ENCODE measurements at places on chromosomes 7 and 10. TPM values are rescaled to one million over a fixed set of nuclear protein-coding genes. Genes with fewer than 3 reads are reported as not detected.
A peak's percentile ranks its signal among the peaks of the same experiment; 100 is the strongest.

The SPAG6 gene
- total RNA-seq = 0.12 TPM

DNA sequence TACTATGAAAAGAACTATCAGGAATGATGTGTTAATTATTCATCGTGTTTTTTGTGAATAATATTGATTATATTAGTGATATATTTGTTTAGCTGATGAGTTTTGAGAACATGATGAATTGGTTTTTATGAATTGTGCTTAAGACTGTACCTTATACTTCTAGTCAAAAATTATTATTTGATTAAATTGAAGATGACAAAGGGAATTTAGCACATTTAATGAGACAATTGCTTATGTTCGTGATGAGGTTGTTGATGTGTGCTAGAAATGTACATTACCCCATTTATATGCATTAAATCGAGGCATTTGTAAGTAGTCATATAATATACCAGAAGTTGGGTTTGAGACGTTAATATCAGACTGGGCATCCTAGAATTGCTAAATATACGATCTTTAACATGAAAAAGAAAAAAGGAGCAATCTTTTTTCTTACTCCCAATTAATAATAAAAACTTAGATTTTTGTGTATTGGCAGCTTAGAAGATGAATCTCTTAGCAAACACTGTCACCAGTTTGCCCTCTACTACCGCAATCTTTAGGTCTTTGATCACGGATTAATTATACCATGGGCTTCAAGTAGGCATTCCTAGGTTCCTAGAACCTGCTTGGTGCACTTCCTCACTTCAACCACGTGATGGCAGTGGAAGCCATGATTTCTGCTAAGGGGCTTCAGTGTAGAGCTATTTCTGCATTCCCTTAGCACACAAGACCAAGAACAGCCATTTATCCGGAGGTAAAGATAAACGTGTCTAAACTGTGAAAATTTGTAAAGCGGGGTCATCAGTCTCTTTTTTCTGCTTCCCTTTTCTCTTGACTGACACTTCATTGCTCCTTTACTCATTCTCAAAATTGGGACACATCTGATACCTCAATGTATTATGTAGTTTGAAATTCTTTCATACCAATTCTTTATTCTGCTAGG lies 1.6 kb downstream of the KLHDC10 start:
- peak; percentile 88 for DNase-seq

The NAMPT gene
- 55.2 TPM for total RNA-seq

GRCh38 chr7:27102581-27103442 lies at the start of gene HOXA2:
TSS of gene HOXA2 (minus strand) at chr7:27102683. CDS start at chr7:27102500, 183 bp downstream.
- no peak for DNase-seq

DNA sequence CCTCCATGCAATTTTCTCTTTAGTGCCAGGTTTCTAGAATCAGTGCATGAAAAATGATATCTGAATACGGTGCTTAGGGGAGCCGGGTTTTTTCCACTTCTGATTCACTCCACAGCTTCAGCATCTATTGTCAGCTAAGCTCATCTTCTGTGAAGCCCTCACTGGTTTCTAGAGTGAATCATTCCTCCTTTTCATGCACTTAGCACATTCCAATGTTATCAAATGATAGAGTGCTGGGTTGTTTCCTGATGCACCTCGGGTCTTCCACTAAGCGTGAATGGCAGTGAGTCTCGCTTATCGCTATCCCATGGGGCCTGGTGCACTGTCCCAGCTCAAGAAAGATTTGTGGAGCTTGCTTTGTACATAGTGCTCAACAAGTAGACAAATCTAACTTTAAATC lies 170.9 kb upstream of the RHEB start:
- peak; percentile 20 for DNase-seq

DNA sequence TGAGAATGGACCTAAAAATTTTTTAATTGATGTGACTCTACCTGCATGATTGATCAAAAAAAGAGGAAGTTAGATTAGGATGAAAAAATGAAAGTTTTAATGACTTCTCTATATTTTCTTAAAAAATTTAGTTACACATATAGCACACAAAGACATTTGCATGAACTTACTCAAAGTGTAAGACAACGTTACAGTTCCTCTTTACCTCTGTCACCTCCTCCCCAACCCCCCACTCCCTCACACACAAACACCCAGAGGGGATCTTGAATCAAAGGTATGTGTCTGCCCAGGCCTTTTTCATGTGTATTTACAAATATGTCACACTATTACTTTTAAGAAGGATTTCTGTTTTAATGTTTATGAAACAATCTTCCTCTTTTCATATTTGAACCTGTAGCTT lies 20.6 kb upstream of the CDCA7L start:
- DNase-seq = no peak

- no peak for DNase-seq
These were observed 172.4 kb downstream of the FZD1 start for GRCh38 chr7:91436655-91437054.

DNA sequence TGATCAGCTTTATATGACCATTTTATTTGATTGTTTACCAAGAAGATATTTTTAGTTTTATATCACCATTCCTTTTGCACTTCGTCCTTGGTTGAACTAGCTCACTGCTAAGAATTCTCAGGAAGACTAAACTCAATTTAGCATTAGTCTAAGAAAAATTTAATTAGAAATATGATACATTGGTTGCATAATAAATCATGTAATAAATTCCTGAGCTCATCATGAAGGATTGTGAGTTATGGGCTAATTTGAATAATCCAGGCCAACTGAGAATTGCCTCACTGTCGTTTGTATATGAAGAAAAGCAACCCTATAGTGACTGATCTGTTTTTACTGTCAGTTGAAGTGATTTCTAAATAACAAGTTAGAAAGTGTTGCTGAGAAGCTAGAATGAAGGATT lies 725.5 kb downstream of the DNAJB9 start:
- no peak for DNase-seq

DNA sequence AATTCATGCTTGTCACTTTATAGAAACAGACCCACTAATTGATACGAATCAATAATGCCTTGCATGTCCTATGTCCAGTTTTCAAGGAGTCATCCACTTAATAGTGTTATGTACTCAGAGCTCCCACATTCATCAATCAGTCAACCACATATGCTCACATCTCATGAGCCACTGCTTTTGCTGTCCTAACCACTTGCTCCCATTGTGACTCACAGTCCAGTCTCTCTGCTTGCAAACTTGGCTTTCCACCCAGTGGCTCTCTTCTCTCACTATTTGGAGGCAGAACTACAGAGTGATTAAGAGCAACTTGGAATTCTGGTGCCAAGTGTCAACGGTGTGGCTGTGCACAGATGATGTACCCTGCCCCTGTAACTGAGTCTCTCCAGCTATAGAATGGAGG lies 166.0 kb downstream of the SNX13 start:
- peak; percentile 78 for DNase-seq

- no peak for DNase-seq
These were observed 1192.1 kb upstream of the CELF2 start for GRCh38 chr10:9825491-9826018.

GRCh38 chr10:75773231-75773780 lies 341.9 kb downstream of the LRMDA start:
- peak; percentile 100 for DNase-seq

DNA sequence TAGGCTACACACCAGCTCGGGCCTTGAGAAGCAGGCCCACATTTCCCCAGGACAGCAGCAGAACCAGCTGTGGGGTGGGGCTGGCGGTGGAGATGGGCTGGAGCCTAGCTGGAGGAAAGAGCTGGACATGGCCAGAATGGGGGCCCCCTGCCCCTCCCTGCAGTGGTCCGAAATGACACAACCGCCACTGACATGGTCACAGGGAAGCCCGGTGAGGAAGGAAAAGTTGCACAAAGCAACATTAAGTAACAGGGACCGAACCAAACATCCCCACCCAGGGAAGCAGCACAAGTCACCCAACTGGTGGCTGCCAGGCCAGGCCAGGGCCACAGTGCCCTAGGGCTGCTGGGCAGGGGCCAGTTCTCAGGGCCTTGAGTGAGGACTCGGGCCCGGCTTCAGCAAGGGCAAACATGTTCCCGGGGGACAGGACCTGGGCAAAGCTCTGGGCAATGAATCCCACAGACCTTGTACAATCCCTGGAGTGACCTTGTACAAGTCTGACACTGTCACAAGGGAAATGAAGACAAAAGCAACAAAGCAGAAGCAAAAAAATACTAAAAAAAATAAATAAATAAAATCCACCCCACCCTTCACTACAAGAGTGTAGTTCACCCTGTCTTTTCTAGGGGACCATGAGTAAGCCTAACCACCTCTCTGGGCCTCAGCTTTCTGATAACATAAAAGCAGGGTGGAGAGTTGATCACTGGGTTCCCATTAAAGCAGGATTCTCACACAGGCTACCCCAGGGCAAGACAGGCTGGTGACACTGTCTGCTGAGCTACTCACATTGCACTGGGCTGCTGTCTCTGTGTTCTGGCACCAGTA lies 33.0 kb downstream of the PSAP start:
- DNase-seq = no peak

The CEP55 gene
- 62.6 TPM for total RNA-seq

The PLEKHA1 gene
- total RNA-seq = 5.2 TPM

- no peak for DNase-seq
These were observed 171.3 kb downstream of the PRKCQ start for GRCh38 chr10:6408799-6409198.

The CABCOCO1 gene
- total RNA-seq = not detected

DNA sequence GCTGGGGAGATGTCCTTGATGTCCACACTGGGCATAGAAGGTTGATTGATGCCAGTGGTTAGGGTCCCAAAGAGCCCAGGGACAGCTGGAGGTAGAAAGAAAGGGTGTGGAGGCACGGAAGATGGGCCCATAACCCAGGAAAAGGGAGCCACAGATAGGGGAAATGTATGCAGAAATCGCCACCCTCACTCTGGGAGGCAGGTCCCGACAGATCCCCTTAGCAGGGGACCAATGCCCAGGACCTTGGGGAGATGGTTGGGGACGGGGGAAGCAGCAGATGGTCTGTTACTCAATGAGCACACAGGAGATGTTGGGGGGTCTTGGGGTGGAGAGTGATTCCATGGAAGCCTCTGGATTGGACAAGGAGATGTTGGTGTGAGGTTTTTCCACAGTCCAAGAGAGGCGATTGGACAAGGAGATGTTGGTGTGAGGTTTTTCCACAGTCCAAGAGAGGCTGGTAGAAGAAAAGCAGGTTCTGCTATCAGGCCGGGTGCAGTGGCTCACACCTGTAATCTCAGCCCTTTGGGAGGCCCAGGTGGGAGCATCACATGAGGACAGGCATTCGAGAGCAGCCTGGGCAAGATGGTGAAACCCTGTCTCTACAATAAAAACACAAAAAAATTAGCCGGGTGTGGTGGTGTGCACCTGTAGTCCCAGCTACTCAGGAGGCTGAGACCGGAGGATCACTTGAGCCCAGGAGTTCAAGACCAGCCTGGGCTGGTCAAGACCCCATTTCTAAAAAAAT lies 7.0 kb upstream of the PPP1R35 start:
- DNase-seq = no peak

DNA sequence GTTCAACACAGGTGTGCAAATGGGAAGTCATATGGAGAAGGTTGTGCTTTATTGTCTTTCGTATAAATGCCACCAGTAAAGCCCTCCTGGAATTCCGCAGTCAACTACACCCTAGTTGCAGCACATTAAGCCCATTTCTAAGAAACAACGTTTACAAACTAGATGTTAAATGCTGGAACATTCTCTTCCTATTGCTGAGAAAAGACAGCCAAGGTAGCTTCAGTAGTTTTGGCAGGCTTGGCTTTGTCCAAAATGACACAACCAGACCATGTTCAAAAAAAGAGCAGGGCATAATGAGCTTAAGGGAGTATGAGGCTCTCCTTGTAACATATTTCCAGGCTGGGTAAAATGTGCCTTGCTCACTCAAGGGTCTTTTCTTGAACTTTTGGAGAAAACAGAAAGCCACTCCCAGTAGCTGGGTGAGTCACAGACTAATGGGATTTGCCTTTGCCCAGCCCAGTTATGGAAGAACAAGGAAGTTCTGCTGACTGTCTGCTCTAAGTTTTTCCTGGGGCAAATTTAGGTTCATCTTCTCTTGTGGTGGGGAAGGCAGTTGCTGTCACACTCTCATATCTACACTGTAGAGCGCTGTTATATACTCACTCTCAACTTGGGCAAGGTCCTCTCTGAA lies 238.7 kb downstream of the PLXNA4 start:
- no peak for DNase-seq

The CFTR gene
- total RNA-seq = not detected

GRCh38 chr10:100510533-100511308 lies 8.9 kb downstream of the SEC31B start:
- DNase-seq = peak; percentile 34

- no peak for DNase-seq
These were observed 334.3 kb downstream of the ADK start for GRCh38 chr10:74485283-74485682.

The SPOCK2 gene
- total RNA-seq = 0.33 TPM

DNA sequence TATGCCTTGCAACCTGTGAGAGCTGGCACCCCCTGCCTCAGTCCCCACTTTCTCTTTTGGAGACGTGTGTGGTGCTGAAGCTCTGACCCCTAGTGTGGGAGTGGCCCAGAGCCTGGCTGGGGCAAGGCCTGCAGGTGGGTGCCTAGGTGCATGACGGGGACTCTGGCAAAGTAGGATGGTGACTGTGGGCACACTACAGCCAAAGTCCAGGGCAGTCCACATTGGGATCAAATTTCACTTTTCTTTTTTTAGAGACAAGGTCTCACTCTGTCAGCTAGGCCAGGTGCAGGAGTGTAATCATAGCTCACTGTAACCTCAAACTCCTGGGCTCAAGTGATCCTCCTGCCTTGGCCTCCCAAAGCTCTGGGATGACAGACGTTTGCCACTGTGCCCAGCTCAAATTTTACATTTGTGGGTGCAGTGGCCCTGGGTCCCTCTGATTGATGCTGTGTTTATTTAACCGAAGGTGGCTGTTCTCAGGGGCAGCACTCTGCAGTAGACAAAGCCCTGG lies 52.3 kb downstream of the NEURL1 start:
- DNase-seq = no peak

The CPA2 gene
- total RNA-seq = not detected

Data from PC-3 (cell line).